ENCODE measurements at places on chromosomes 5 and 9.

DNA sequence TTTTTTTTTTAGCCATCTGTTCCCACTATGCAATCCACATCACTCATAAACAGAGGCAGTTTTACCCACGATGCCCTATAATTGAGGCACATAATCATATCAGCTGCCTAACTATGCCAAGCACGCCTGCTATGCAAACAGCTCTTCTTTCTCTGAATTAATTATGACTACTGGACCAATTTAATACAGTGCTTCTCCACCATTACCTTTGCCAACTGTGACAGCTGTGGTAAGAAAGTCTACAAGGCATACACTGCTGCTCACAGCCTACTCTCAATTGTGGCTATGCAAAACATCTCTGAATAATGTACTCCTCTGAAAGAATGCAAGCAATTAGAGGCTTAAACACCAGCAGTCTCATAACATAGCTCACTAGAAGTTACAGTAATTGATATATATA is 97.1 kb downstream of the DTWD2 start:
- DNase-seq, result no peak

GRCh38 chr9:127211983-127212382 is 52.6 kb upstream of the GARNL3 start:
- no peak for DNase-seq

DNA sequence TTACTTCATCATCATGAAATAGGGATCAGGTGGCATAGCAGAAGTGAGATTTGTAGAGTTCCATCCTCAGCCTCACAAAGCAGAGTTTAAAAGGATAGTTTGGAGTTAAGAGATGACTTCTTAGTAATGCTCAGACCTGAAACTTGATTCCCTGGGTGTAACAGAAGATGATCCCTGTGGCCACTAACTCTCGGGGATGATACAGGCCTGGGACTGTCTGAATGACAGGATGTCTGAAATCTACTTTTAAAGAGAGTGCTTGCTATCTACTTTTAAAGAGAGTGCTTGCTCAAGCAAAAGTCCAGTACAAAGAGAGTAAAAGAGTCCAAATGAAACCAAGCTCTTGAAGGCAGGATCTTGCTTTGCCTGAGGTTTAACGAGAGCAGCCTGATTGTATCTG is 14.6 kb downstream of the ADAMTS16 start:
- no peak for DNase-seq

DNA sequence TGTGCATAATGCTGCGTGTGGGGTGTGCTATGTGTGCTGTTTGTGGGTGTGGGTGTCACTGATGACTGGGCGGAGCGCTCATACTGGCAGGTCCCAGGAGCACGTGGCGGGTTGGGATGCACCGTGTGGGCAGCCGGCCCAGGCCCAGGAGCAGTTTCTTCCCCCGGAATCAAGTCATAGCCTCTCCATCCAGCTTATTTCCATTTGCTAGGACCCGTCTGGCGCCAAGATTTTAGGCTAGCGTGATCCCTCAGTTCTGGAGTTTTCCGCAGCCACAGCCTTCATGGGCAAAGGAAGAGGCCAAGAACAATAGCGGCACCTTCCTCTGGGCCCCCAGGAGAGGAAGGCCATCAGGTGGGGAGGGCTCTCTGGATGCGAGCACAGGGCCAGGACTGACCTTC is 43.3 kb upstream of the NEURL1B start:
- no peak for DNase-seq

DNA sequence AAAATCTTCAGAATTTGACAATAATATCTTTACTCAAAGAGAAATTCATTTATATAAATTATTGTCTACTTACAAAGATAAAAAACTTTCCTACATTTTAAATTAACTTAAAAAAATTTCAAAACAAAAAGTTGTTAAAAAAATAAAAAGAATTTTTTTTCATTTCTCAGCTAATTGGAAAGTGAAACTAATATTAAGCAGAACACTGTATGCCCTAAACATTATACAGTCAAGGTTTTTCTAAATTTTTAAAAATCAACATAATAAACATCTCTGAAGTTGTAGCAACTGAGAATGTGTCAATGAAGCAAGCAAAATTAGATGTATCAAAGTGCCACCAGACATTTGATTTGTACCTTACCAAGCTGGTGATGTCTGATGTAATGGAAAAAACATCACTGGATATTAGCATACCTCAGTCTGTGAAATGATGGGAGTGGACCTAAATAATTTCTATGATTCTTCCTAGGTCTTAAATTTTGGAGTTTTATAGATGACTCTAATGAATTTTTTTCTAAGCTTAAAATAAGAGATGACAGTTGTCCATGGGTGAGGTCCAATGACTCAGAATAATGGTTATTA is 290.1 kb downstream of the ADAMTS6 start:
- no peak for DNase-seq

DNA sequence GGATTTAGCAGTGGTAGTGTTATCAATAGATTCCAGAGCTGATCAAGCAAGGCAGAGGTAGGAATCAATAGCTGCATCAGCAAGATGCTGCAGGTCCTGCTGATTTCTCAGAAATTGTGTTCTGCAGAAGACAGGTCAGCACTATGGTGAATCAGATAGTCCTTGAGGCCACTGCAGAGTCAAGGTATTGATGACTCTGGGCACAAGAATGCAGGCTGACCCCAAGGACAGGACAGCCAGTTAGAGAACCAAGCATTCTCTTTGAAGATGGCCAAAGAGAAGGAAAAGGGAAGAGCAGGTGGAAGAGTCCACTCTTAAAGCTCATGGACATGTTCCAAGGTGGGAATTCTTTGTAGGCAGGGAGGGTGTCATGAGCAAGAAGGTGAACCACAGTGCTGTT is 28.0 kb downstream of the PRUNE2 start:
- DNase-seq, result no peak

DNA sequence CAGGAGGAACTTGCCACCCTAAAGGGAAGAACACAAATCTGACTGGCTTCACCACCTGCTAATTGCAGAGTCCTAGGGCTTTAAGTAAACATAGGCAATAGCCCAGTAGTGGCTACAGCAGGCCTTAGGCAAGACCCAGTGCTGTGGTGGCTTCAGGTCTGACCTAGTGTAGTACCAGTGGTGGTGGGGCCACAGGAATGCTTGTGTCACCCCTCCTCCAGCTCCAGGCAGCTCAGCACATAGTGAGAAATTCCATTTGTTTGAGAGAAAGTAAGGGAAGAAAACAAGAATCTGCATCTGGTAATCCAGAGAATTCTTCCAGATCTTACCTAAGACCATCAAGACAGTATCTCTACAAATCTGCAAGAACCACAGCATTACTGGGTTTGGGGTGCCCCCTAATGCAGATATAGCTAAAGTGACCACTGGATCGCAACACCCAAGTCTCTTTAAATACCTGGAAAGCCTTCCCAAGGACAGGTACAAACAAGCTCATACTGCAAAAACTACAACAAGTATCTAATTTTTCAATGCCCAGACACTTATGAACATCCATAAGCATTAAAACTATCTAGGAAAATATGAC is 102.6 kb upstream of the TRPM3 start:
- DNase-seq, result no peak

DNA sequence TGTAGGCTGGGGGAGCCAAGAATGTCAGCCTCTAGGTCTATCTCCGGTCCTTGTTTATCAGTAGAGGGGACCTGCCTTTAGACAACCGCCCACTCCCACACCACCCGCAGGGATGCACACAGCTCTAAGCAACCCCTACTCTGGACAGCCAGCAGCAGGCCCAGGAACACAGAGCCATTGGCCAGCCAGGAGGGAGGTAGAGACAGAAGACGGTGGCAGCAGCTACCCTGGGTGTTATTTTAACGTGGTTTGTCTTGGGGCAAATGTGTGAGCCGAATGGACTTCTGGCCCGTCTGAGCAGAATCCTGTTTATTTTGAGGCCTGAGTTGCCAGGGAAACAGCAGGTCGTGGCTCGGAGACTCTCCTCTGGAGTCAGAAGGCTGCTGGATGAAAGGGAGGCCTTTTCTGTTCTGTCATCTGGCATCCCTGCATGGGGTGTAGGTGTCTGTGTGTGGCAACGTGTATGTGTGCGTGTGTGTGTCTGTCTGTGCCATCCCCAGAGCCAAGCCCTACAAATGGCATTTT is 382 bp upstream of the FGF1 start:
- no peak for DNase-seq

DNA sequence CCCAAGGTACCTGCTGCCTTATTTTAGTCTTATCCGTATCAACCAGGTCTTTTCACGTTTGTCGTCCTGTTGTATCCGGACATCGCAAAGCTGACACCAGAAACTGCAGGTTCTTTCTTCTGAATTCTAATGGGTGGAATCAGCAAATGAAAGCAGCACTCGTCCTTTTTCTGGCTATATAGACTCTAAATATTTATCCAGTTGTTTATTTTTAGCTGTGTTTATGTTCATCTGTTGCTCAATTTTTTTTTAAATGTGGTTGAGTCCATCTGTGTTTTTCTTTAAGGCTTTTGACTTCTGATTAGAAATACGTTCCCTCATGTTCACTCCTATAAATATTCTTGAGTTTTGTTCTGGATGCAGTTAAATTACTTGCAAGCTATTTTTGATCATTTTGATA is 831.7 kb downstream of the MTRR start:
- DNase-seq, result no peak

DNA sequence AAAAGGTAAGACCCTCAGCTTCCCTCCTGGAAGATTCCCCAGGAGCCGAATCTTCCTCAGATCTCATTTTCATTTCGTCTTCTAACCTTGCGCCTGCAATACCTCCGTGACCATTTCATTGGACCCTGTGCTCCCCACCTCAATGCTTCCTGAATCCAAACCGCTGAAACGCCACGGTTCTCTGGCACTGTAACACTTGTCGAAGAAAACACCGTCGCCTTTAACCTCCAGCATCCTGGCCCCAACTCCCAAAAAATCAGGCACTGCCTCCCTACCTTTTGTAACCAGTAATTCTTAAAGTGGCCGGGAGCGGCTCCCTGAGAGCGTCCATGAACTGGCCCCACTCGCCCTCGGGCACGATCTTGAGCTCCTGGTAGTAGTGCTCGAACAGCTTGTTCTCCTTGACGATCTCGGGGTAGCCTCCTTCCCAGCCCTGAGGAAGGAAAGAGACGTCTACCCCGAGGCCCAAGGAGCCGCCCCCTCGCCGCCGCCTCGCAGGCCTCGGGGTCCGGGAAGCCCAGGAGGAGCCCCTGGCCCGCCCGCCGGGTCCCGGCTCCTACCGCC is 438 bp downstream of the NSUN2 start:
- no peak for DNase-seq

DNA sequence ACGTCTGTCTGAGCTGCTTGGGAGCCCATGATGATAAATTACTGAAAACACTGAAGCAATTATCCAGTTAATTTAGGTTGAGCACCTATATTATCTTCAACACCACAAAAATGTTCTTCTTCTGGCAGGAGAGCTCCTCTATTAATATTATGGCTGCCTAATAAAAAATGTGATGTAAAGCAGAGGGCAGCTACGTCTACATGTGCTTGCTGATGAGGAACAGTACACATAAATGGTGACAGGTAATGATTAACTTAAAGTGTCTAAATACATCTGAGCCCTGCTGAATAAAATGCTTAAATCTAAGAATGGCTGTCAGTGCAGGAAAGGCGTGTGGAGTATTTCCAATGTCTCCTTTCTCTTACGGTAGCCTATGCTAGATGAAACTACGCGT is 131.3 kb upstream of the NR3C1 start:
- DNase-seq, result no peak

DNA sequence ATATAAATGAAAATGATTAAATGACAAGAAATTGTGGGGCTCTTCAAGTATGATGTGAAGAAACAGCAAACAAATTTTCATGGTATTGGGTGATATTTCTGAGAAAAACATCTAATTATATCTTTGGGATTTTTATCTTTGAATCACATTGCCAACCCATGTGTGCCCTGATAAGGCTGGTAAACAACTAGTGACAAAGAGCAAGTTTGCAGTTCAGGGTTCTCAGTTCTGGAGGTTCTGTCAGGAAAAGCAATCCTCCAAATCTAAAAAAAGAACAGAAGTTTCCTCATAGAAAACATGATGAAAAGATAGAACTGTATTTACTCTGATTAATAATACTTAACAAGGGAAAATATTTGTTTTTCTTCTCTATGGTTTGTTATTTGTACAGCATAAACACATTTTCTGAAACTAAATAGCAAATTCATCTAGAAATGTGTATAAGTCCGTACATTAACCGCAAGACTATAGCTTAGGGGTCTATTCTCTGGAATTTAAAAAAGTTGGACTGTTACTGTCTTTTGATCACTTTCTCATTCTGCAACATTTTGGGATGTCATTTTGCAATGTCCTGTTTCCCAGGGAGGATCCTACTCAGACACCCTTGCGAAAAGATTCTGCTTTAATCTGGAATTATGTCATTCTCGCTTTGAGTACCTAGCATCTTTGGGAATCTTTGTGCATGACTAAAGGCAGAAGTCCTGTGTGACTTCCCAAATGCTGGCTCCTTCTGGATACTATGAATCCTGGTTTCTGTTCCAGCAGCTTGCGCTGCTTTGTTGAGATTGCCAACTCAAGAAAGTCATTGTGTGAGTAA is 308.5 kb downstream of the ADGRV1 start:
- DNase-seq, result no peak

- DNase-seq, result no peak
Measured at GRCh38 chr5:125205601-125206225, 459.3 kb upstream of the ZNF608 start.

DNA sequence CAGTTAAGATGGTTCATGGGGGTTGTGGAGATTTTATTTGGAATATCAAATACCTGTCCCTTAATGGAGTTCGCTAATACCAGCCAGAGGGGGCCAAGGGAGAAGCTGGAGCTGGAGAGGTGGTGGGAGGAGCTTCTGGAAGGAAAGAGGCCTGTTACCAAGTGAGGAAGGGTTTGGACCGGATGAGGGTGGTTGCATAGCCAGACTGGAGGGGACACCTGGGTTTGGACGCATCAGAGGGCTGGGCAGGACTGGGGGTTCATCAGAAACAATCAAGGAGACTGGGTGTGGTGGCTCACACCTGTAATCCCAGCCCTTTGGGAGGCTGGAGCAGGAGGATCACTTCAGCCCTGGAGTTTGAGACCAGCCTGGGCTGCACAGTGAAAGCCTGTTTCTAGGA is 111.8 kb upstream of the IER5L start:
- DNase-seq, result no peak

DNA sequence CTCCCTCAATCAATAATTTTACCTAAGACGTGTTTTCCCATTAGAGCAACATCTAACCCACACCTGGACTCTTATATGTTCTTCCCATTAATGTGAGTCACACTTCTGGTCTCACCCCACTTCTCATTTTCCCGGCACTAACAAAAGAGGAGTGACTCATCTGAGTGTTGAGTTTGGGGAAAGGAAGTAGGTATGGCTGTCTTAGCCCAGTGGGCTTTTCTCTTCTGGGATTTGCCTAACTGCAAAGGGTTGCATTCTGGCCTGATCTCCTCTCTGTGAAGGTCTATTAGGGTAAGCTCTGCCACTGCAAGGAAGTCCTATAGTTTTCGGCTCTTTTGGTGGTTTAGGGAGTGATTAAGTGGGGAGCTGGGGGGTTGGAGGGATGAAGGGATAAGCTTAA is 195.6 kb downstream of the KIAA0825 start:
- no peak for DNase-seq

DNA sequence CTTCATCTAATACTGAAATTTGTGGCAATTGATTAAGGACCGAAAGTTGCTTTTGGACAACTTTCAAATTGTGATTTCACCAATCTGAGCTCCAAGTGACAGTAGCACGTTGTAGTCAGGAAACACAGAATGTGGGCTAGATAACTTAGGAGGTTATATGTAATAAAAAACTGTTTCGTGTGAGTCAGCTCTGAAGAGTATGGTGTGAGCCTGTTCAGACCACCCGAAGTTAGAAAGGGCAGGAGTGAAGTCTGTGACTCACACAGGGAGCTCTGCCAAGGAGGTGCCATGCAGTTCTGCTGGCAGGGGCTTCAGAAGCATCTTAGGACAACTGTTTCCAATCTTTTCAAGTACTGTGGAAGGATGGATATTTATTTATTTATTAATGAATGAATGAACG is 16.4 kb upstream of the ZBTB34 start:
- no peak for DNase-seq

- no peak for DNase-seq
Measured at GRCh38 chr5:154253807-154254206, 63.3 kb downstream of the GALNT10 start.
